Kidney tubule cell (primary cell): ENCODE measurements at places on chromosomes 7 and 10.

- peak; percentile 29 for DNase-seq
Measured at GRCh38 chr7:17299483-17299991, 1.1 kb downstream of the AHR start.

DNA sequence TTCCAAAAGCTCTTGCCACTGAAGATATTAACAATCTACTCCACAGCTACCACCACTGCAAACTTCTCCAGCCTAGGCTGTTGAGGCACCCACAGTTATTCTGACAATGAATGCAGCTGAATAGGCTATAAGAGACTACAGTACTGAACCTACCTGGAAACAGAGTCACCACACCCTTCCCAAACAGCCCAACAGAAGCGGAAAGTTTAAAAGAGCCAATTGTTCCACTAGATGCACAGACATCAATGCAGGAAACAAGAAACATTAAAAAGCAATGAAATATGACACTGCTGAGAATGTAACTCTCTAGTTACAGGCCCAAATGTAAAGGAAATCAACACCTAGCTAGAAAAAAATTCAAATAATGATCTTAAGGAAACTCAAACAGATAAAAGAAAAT, 64.5 kb upstream of the PLA2G12B start:
- DNase-seq, result no peak

DNA sequence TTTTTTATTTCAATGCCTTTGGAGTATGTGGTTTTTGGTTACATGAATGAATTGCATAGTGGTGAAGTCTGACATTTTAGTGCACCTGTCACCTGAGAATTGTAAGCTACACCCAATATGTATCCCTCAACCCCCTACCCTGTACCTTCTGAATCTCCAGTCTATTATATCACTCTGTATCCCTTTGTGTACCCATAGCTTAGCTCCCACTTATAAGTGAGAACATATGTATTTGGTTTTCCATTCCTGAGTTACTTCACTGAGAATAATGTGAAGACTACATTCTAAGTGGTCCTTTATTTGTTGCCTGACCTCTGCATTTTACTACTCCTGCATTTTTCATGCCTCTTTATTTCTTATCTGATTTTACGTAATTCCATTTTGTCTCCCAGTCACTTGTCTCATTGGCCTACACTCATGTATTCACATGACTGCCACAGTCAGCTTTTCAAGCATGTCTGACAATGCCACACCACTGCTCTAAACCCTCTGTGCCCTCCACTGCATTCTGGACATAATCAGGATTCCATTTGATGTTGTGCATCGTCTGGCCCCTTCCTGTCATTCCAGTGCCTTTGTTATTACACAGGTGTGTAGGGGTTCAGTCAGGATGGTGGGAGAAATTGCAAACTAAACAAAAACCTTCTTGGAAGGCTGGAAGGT, 1325.5 kb downstream of the XPNPEP1 start:
- peak; percentile 86 for DNase-seq

DNA sequence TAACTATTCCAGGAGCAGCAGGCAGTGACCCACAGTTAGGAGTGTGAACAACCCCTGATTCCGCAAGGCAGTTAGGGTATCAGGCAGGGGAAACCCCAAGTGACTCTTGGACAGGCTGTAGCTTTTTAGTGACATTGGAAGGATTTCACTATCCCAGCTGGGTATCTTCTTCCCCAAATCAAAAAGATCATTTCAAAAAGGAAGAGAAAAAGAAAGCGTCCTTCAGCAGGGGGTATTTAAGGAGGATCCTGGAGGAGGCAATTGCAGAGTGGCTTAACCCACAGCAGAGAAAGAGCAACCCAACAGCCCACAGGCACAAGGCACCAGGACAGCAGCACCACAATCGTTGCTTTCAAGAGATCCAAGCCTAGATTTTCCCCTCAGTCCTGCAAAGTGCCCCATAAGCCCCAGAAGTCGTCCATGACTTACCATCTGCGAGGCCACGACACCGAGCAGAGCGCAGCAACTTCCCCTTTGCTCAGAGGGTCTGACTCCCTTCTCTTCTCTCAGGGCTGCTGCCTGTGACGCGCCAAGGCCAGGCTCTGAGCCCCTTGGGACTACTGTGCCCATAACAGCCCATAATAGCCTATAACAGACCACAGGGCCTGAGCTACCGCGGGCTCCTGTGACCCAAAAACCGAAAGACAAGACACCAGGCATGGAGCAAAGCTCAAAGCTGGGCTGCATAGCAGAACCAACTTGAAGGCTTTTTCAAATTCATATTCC, 19.8 kb downstream of the PIK3AP1 start:
- no peak for DNase-seq

DNA sequence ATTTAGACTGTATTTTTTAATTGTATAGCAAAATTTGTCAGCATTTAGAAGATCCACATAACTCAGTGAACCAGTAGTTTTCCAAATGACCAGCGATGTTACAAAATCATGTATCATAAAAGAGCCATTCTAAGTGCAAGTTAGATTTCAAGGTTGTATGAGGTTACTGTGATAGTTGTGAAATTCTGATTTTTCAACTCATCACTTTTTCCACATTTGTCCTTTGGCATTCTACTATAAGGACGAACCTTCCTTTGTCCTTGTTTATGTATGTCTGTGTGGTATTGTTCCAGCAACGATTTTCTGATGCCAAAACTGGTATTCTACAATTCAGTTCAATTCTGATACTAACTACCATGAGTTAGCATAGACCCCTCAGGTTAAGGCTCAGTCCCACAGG, 64.2 kb downstream of the TAX1BP1 start:
- no peak for DNase-seq

- DNase-seq, result no peak
Measured at GRCh38 chr7:99573257-99573656, 14.8 kb downstream of the ZNF655 start.

- DNase-seq, result peak; percentile 47
Measured at GRCh38 chr10:98030093-98030821, at the start of gene CRTAC1. Gene CRTAC1, minus strand, starts transcription at chr10:98030621. Its CDS starts 149 bp downstream, at chr10:98030472.

GRCh38 chr7:151205730-151206129, 4.6 kb downstream of the H2BK1 start:
- no peak for DNase-seq

GRCh38 chr7:33054261-33054964, 8.2 kb downstream of the NT5C3A start:
- DNase-seq, result peak; percentile 53

DNA sequence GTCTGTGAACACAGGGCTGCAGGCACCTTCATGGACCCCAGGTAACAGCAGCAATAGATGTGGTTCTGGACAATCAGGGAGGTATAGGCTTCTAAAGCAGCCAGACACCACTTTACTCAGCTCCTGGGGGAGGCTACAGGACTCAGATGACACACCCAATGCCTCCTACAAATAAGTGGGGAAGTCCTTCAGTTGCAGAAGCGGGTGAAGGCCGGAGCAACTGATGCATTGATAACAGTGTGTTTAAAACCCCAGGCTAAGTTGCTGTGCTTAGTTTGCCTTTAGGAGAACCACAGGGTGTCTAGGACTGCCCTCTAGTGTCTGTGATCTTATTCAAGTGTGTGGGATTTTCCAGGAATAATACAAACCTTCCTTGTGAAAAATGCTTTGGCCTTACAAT, 5.9 kb upstream of the ITGA8 start:
- peak; percentile 48 for DNase-seq

DNA sequence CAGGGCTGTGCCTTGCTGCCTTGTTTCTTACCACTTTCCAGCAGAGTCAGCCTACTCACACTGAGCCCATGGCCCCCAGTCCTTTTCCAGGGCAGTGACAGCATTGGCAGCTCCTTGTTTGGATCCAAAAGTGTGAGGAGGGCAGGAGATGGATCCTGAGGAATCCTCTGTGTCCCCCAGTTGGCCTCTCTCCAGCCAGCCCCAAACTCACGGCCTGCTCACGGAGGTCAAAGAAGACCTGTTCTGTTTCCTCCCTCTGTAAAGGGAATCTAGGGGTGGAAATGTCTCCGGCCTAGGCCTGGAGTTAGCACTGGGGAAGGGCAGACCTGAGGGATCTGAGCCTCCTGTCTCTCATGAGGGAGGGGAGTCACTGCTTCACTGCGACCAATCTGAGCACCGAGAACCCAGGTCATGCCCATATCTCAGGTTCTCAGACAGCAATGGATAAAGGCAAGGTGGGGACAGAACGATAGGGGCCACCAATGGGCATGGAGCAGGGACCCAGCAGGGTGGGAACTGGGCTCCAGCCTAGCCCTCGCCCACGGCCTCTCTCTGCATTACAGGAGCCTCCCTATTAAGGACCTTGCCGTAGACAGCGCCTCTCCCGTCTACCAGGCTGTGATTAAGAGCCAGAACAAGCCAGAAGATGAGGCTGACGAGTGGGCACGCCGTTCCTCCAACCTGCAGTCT, 23.2 kb downstream of the LDB3 start:
- no peak for DNase-seq
